ENCODE measurements at places on chromosomes 6 and 20.

DNA sequence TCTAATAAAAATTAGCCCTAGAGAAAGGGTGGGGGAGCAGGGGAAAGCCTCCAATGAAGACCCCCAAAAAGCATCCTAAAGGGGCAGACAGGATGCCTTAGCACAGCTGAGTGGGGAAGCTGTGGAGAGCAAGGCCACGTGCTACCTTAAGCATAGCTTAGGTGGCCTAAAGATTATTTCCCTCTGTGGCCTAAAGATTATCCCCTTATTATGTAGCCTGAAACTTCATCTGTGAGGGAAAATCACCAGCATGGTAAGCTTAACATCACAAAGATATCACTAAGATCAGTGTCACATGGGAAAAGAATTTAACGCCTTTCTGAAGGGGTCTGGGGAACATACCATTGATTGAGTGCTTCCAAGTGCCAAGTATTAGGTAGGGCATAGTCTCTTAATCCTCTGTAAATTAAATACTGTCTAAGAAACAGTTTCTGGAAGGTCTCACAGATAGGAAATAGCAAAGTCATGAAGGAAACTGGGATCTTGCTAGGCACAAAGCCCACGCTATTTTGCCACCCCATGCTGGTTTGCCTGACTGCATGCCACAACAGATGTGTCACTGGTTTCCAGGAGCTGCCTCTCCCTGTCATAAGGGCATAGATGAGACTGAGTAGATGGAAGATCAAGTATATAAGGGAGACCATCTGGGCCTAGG is 170.0 kb downstream of the HACE1 start:
- no peak for DNase-seq

GRCh38 chr20:63641792-63642523 is 11.3 kb downstream of the STMN3 start:
- no peak for DNase-seq

GRCh38 chr20:47765691-47766594 is 19.3 kb downstream of the SULF2 start:
- DNase-seq = no peak

DNA sequence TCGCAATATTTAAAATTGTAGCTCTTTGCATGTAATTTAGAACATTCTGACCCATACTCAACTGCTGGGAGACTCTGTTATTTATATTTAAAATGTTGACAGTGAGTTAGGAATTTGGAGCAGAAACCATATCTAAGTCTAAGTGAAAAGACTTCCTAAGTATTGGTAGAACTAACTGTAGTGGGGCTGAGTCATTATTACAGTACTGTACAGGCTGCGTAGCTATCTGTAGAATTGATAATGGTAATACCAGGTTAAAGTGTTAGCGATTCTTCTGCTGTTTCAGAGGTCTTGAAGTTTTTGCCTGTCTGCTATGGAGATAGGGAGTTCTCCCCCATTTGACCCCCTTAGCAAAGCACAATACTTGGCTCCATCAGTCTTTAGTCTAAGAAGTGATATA is 3.6 kb downstream of the TOP1 start:
- no peak for DNase-seq

- no peak for DNase-seq
Measured at GRCh38 chr6:111980971-111981840, 72.7 kb upstream of the CCN6 start.

DNA sequence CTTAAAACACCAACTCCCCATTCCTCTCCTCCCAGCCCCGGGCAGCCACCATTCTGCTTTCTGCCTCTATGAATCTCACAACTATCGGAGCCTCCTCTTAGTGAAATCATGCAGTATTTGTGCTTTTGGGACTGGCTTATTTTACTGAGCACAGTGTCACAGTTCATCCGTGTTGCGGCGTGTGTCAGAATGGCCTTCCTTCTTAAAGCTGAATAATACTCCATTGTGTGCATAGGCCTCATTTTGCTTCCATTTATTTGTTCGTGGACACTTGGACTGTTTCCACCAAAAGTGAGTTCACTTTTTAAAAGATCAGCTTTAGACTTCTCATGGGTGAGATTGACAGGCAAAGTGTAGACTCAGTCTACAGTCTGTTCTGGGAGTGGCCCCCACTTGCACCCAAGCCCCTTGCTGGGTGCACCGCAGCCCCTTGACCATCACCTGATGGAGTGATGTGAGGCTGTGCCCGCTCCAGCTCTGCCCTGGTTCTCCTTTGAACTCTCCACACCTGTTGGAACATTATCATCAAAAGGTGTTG is 12.6 kb downstream of the DUSP22 start:
- DNase-seq = no peak

DNA sequence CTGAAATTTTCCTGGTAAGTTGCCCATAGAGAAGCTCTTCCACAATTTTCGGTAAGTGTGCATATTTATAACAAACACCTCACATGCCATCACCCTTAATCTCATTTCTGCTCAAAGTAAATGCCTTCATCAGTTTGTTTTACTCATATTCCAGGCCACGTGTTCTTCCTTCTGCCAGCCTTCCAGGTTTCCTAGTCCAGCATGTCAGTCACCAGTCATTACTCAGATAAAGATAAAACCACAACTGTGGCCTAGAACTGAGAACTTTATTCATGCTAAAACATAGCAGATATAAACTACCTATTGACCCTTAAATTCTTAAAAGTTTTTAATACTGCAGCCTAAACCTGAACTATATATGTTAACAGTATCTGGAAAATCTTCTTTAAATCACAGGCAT is 149.5 kb upstream of the SLC22A16 start:
- no peak for DNase-seq

DNA sequence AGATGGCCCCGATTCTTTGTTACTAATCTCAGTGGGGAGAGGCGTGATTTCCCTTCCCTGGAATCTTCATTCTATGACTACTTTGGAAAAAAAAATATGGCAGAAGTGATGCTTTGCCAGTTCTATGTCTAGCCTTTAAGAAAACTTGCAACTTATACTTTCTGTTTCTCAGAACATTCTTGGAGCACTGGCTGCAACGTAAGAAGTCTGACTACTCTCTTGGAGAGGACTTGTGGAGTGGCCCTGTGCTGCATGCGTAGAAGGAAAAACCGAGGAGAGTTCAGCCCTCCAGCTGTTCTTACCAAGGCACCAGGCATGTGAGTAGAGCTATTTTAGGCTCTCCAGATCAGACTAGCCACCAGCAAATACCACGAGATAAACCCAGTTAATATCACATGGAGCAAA is 77.6 kb upstream of the STXBP5 start:
- DNase-seq = no peak

GRCh38 chr20:58596244-58596643 is 54.8 kb upstream of the STX16 start:
- no peak for DNase-seq

GRCh38 chr6:390914-391558 is 516 bp upstream of the IRF4 start:
- no peak for DNase-seq

GRCh38 chr20:9912858-9913434 is 74.1 kb upstream of the PAK5 start:
- no peak for DNase-seq

- DNase-seq = no peak
Measured at GRCh38 chr6:44245912-44246662, 814 bp upstream of the HSP90AB1 start.

- no peak for DNase-seq
Measured at GRCh38 chr20:9949563-9949962, 85.2 kb upstream of the ANKEF1 start.

Data from SIG-M5 (cell line).